Daoy (cell line): ENCODE measurements at places on chromosomes 7 and 10. TPM values are rescaled to one million over a fixed set of nuclear protein-coding genes. Genes with fewer than 3 reads are reported as not detected.
A peak's percentile ranks its signal among the peaks of the same experiment; 100 is the strongest.

DNA sequence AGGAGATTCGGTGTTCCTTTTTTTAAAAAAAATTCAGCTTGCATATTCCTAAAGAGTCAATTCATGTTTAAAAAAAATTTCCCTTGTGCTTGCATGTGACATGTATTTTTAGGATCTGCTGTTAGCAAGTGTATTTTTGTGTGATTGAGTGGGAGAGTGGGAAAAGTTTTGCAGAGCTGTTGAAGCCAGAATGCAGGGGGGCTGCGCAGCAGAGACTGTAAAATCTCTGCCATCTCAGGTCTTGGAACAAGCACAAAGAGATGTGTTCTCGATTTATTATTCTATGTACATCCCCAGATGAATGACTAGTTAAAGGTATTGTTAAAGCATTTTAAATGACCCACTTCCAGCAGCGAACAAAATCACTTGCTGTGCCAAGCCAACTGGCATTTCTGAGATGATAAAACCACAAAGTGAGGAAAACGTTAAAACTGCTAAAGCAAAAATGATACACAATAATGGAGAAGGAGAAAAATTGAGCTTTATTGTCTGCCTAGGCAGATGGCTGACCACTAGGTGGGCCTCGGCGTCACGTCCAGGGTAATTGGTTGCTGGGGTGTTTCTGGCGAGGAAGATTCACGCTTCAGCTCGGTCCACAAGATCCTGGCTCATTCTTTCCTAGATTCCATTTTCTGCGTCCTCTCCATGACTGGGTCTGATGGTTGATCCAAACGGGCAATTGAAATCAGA lies 67.0 kb upstream of the ATRNL1 start:
- no peak for DNase-seq

GRCh38 chr7:136692221-136692620 lies 176.2 kb upstream of the CHRM2 start:
- no peak for DNase-seq

Gene TBX20
- 1.9 and 7.6 TPM in 2 replicates for total RNA-seq

Gene CPVL
- total RNA-seq, result 35.4 and 40.5 TPM in 2 replicates

DNA sequence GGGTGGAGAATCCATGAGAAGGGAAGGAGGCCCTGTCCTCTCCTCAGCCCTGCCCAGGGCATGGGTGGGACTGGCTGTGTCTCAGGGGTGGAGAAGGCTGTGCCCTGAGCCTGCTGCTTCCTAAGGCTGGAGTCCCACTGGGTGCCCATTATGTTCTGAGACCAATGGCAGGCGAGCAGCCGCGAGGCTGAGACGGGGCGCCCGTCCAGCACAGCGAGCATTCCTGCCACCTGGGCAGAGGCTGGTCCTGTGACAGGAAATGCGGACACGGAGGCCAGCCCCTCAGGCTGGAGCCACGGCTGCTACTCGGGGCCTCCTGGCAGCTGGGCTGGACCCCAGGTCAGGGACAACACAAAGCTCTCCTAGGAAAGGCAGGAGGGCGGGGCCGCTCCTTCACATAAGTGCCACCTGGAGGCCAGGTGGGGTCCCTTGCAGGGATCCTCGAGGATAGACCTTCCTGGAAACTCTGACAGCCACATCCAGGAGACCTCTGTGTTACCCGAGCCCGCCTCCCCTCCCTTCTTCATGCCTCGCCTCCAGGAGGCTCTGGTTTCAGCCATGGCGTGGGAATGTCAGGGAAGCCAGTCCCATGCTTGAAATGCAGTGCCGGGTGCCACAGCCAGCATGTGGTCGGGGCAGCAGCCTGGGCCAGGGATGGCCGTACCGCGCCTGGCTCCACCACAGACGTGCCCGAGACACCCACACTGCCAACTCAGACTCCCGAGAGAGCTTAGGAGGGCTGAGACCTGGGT lies 173.9 kb downstream of the USP6NL start:
- no peak for DNase-seq

GRCh38 chr10:24897326-24897926 lies 55.0 kb downstream of the PRTFDC1 start:
- peak; percentile 74 for DNase-seq

GRCh38 chr10:64103750-64104470 lies 582.7 kb downstream of the REEP3 start:
- no peak for DNase-seq

DNA sequence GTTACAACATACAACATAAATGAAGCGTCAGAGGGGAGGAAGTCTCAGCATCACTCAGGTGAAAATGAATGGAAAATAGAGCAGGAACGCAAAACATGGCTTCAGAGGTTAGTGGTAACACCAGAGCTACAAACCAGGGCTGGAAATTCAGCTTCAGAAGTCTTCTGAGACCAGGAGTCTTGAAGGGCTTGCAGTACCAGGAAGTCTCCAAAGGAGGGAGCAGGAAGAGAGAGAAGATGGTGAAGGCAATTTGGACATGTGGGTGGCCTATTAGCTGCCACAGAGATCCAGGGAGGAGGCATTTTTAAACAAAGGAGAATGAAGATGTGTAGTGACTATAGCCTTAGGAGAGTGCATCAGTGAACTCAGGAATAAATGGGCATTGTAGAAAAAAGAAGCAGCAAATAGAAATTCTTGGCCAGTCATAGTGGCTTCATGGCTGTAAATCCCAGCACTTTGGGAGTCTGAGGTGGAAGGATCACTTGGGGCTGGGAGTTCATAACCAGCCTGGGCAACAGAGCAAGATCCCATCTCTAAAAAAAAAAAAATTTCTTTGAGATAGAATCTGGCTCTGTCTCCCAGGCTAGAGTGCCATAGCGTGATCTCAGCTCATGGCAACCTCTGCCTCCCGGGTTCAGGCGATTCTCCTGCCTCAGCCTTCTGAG lies 9.3 kb upstream of the TET1 start:
- peak; percentile 52 for DNase-seq

GRCh38 chr7:47580175-47580706 lies 1.7 kb downstream of the TNS3 start:
- peak; percentile 49 for DNase-seq

DNA sequence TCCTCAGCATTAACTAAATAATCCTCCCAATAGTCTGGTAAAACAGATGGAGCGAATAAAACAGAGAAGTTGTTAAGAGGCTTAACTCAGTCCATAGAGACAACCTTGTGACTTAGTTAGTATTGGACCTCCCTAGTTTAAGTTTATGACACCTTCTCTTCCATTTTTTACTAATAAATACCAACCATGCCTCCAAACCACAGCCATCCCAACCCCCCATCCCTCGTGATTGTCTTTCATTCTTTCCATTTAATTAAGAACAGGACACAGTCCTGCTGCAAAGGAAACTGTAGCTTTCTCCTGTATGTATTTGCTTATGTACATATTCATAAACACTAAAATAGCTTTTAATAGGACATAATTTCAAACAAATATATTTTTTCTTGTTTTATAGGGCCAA lies 238.2 kb downstream of the SEMA3D start:
- DNase-seq, result no peak

GRCh38 chr10:60937022-60937421 lies 7.0 kb downstream of the RHOBTB1 start:
- no peak for DNase-seq

Gene BAIAP2L1
- total RNA-seq, result 11.1 and 14.3 TPM in 2 replicates

DNA sequence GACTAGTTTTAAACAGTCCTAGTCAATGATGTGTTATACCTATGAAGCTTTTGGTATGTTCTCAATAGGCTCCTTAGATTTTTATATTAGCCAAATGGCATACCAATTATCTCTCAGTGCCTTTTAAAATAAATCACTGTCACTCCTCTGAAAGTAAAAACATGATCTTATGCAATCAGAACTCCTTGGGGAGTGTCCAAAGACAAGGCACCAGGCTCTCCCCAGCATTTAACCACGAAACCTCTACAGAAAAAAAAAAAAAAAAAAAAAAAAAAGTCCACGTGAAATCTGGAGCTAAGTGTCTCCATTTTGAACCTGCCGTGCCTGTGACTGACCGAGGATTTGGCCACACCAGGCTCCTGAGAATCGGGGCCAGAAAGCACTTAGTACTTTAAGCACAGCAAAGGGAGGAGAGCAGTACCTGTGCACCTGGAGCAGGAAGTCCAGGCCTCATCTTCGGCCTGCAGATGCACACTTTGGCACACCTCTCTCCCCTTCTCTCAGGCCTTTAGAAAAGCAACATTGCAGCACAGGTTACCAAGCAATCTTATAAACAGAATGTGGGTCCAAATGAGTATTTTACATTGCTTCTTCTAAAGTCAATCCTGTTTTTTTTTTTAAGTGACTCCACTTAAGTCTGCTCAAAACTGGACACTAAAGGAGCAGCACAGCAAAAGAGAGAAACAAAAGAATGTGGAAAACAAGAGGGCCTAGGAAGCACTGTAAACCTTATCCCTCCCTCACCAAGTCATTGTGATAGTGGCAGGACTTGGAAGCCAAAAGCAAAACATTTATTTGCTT lies 1.5 kb downstream of the FAM13C start:
- DNase-seq, result no peak

DNA sequence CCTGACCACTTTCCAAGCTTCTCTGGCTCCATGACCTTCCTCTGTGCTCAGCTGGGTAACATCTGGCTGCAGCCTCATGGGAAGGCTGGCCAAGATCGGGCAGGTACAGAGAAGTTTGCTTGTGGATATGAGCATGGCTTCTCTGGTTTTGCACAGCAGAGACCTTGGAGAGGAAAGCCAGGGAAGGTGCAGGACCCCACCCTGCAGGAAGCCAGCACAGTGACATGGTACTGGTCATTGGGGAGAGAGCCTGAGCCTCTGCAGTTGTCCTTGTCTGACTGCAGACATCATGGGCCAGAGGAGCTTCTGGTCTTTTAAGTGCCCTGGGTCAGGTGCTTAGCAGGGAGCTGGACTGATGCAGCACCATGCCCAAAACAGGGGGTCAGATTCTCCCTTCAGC lies 70.6 kb upstream of the LEP start:
- peak; percentile 3 for DNase-seq

- no peak for DNase-seq
These were observed 64.2 kb upstream of the GNAI1 start for GRCh38 chr7:80070391-80070790.

GRCh38 chr10:127866276-127867013 lies 26.3 kb downstream of the CLRN3 start:
- no peak for DNase-seq

DNA sequence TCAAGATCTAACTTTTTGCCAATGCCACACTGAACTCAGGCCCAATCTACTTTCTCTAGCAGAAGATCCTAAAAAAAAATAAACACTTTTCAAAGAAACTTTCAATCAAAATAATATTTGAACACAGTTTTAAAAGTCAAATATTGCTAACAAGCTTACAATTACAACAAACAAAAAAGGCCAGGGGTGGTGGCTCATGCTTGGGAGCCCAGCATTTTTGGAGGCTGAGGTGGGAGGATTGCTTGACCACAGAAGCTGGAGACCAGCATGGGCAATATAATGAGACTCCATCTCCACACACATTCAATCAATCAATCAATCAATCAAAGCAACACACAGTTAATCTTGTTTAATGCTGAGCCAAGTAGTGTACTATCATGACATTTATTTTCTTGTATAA lies 149.2 kb downstream of the CYP26A1 start:
- DNase-seq, result no peak

Gene BMPR1A
- 11.3 and 18.6 TPM in 2 replicates for total RNA-seq

Gene CLDN4
- total RNA-seq, result 0.15 and 1.4 TPM in 2 replicates

Gene TSPAN15
- 1.6 and 4.6 TPM in 2 replicates for total RNA-seq

Gene ADCK2
- total RNA-seq, result 15.0 and 15.4 TPM in 2 replicates
